ENCODE measurements at places on chromosomes 4 and X.

DNA sequence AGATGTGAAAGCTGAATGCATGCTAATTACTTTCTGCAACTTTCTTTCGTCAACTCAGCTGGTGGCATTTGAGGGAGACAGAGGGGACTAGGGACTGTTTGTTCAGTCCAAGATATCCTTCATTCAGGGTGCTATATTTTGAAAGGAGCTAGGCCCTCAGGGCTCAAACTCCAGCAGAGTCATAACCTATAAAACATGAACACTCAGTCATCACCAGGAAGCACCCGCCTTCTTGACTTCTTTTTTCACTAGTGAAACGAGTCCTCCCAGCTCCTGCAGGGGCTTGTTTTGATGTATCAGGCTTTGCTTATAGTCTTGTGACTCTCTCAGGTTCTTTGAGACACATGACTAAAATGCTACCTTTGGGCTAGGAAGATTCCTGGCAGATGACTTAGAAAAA is 230.6 kb downstream of the PCDH7 start:
- DNase-seq = no peak

- no peak for DNase-seq
These were observed 413.8 kb downstream of the FAT4 start for GRCh38 chr4:125728568-125728967.

DNA sequence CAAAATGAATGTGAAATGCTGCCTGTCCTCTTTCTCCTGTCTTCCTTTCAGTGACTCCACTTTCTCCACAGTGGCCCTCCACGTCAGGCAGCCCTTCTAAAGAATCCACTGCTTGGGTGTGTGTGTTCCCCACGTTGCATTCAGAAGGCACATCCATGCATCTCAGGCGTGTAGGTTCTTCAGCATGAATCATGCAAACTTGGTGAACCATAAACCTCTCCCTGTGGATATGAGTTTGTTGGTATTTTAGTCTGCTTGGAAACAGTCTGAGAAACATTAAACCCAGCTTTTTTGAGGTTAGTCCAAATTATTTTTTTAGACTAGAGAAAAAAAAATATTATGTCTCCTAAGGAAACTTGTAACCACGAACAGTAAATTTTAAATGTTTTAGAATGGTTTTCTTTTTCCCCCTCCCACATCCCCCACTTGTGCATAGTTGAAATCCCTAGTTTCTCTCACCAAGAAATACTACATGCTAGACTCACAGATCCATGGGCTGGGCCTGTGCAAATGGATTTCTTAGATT is 251.6 kb downstream of the CBR4 start:
- peak; percentile 70 for DNase-seq

GRCh38 chrX:20595928-20596575 is 329.3 kb upstream of the RPS6KA3 start:
- DNase-seq = no peak

DNA sequence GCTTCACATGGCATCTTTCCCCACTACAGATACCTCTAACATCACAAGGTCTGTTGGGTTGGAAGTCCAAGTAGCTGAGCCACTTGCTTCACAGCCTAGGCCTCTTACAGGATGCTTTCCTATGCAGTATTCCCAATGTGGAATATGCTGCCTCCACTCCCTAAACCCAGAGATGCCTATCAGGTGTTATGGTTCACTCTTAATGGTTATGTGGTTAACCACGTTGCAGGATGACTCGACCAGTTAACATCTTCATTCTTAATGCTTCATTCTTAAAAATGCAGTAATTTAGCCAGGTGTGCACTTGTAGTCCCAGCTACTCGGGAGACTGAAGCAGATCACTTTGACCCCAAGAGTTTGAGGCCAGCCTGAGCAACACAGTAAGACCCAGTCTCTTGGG is 24.2 kb downstream of the HAUS3 start:
- DNase-seq = no peak

GRCh38 chrX:116824785-116825184 is 362.0 kb upstream of the CT83 start:
- DNase-seq = no peak
